NCI-H187 (cell line): ENCODE measurements at places on chromosomes 6 and 20.

GRCh38 chr6:67248077-67248476 lies 1387.0 kb upstream of the ADGRB3 start:
- DNase-seq, result no peak

GRCh38 chr6:56050530-56051201 lies 175.3 kb upstream of the BMP5 start:
- DNase-seq, result no peak

DNA sequence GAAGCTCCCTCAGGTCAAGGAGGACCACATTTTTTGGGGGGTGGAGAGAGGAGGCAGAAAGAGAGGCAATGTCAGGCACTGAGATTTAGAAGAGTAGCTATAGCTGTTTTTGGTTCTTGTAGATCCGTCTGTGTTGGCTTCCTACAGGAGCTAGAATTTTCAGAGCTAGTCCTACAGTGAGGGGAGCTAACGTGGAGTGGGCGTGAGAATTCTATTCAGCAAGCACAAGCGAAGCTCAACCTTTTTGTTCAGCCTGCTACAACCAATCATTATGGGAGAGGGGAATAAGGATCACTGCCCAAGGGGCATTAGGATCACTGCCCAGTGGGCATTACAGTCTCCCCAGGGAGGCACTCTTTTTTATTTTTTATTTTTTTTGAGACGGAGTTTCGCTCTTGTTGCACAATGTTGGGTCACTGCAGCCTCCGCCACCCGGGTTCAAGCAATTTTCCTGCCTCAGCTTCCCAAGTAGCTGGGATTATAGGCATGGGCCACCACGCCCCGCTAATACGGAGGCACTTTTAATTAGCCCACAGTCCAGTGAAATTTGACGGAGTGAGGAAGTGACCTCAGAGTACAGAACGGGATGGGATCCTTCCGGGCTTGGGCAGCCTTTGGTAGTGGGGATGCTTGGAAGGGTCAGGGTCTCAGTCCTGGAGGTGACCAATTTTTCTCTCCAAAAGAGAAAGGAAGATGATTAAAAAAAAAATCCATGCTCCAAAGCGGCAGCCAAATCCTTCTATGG lies 1.1 kb upstream of the PANK2 start:
- DNase-seq, result no peak

DNA sequence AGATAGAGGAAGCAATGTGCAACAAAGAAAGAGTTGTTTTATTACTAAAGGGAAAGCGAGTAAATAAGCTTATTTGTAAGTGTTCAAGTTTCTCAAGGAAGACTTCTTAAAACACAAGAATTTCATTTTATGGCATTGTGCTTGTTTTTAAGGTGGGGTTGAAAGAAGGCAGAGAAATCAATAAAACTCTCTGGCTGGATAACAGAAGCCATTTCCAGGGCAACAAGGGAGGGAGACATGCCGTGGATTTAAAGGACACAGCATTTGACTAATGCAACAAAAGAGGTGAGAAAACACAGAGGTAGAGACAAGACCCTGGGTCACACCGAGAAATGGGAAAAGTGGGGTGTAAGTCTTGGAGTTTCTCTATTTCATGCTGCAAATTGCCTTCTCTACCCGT lies 28.8 kb upstream of the GMPR start:
- DNase-seq, result no peak

DNA sequence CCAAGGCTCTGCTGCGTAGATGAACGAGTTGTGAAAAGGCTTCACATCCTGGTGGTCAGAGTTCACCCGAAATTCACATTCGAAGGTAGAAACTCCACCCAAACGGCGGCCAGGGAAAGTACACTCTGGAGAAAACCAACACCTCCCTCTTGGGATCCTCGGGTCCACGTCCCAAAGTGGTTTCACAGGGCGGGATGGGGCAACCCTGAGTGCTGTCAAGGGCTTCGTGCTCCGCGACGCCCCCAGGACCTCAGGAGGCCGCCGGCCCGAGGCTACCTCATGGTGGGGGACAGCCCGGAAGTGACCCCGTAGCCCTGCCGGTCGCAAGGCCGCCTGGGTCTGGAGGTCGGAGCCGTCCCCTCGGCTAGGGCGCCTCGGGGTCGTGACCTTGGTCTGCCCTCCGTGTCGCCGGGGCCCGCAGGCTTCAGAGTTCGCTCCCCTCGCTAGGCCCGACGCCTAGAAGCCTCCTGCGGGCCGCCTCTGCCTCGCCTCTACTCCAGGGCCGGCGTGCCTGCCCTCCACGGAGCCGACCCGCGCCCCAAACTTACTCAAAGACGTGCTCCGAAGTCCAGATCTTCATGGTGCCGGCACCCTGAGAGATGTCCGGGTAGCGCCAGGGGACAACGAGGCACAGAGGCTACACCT lies at the start of gene PRELID3B:
Gene PRELID3B, minus strand, starts transcription at position 636 of the 645 bp plus-strand sequence. Its CDS starts 56 bp downstream, at position 580.
- no peak for DNase-seq

DNA sequence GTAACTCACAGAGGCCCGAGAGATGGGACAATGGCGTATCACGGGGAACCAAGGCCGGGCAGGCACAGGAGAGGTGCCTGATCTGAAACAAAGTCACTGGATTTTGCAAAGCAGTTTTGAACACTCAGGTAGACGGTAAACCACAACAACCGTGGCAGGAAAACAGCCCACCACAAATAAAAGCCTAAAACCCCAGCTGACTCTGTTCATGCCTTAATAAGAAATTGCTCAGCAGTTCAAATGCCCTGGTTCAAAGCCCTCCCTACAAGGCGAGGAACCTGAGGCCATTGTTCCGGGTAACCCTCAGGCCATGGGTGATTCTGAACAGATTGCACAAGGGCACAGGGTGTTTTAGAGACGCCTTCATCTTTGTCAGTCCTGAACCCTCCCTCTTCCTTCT lies 114.2 kb downstream of the MAP3K7 start:
- DNase-seq, result no peak

GRCh38 chr6:162942866-162943265 lies 215.1 kb downstream of the PACRG start:
- no peak for DNase-seq

- DNase-seq, result no peak
These were observed 89.2 kb upstream of the STMND1 start for GRCh38 chr6:17012421-17013225.

DNA sequence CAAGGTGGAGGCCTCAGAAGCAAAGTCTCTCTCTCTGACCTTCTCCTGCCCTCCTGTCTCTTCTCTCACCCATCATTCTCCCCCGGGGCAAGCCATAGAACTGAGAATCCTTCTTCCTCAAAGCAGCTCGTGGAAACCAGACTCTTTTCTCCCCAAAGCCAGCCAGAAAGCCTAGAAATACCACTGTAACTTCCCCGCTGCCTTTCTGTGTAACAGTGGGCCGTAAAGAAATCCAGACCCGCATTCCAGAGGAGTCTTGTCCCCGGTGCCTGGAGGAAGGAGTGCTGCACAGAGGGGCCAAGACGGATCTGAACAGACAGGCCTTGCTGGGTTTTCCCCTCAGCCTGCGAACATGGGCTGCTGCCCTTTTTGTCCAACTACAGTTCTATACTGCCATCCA lies 977 bp upstream of the SLC22A2 start:
- DNase-seq, result no peak

DNA sequence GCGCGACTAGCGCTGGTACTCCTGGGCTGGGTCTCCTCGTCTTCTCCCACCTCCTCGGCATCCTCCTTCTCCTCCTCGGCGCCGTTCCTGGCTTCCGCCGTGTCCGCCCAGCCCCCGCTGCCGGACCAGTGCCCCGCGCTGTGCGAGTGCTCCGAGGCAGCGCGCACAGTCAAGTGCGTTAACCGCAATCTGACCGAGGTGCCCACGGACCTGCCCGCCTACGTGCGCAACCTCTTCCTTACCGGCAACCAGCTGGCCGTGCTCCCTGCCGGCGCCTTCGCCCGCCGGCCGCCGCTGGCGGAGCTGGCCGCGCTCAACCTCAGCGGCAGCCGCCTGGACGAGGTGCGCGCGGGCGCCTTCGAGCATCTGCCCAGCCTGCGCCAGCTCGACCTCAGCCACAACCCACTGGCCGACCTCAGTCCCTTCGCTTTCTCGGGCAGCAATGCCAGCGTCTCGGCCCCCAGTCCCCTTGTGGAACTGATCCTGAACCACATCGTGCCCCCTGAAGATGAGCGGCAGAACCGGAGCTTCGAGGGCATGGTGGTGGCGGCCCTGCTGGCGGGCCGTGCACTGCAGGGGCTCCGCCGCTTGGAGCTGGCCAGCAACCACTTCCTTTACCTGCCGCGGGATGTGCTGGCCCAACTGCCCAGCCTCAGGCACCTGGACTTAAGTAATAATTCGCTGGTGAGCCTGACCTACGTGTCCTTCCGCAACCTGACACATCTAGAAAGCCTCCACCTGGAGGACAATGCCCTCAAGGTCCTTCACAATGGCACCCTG lies 1.6 kb downstream of the TPBG start:
- no peak for DNase-seq

DNA sequence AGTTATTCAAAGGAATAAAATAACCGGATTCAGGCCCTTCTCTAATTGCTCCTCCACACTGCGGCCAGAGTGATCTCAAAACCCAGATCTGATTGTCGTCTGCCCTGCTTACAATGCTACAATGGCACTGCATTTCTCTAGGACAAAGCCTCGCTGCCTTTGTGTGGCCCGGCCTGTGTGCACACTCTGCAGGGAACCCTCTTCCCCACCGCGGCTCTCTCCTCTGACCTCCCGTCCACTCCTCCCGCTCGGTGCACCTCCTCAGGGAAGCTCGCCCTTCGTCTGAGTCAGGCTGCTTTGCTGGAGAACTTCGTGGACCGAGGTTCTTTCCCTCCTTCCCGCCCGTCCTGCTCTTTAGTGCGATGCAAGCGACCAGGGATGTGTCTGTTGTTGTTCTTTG lies 101.6 kb upstream of the SNX9 start:
- no peak for DNase-seq

GRCh38 chr6:102853249-102853955 lies 1459.9 kb downstream of the GRIK2 start:
- no peak for DNase-seq

DNA sequence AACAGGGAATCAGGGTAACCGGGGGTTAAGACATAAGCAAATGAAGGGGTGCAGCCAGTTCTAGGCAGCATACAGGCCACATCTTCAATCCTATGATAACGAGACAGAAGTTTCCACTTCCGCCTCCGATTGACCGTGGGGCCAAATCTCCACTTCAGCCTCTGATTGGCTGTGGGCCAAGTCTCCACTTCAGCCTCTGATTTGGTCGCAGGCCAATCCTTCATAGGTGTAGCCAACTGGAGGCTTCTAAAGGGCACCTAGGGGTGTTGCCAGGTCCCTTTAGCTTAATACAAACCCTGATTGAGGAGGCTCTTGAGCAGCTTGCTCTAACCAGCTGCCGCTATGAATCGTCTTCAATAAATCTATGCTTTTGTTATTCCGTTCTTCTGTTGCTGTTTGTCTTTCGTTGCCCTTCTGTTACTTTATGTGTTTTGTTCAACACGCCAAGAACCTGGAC lies 2.1 kb upstream of the ERGIC3 start:
- DNase-seq, result peak; percentile 96

- no peak for DNase-seq
These were observed 1.7 kb downstream of the THBD start for GRCh38 chr20:23047738-23048214.

GRCh38 chr6:75752365-75752764 lies 3.3 kb downstream of the MYO6 start:
- DNase-seq, result no peak

DNA sequence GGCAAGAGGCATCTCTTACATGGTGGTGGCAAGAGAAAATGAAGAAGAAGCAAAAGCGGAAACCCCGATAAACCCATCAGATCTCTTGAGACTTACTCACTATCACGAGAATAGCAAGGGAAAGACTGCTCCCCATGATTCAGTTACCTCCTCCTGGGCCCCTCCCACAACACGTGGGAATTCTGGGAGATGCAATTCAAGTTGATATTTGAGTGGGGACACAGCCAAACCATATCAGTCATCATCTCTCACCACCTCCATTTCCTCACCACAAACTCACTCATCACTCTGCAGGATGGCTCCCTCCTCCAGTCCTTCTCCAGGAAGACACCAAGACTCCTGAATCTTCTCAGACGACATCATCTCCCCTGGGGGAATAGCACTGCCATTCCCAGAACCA lies 25.8 kb upstream of the SLC16A10 start:
- no peak for DNase-seq

DNA sequence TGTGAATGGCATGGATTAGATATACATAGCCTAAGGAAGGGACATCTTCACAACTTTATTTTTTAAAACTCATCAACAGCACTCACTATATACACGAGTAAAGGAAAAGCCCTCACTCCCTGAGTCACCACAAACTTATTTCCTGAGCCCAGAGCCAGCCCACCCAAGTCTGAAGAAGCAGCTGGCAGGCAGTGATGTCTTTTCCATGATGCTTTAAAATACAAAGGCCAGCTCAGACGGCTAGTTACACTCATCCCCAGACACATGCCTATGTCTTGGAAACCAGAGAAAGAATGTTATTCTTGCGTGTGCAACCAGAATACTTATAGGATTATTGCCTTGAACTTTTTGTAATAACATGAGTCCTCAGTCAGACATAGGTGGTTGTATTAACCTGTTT lies 114.4 kb downstream of the ADGRG6 start:
- no peak for DNase-seq

- no peak for DNase-seq
These were observed 42.2 kb upstream of the STK35 start for GRCh38 chr20:2059411-2059810.

GRCh38 chr6:25136854-25137253 lies 142.3 kb upstream of the CARMIL1 start:
- no peak for DNase-seq

- no peak for DNase-seq
These were observed 53.4 kb downstream of the SYTL3 start for GRCh38 chr6:158703111-158703836.

- no peak for DNase-seq
These were observed 232.8 kb downstream of the TTLL2 start for GRCh38 chr6:167557675-167558074.

DNA sequence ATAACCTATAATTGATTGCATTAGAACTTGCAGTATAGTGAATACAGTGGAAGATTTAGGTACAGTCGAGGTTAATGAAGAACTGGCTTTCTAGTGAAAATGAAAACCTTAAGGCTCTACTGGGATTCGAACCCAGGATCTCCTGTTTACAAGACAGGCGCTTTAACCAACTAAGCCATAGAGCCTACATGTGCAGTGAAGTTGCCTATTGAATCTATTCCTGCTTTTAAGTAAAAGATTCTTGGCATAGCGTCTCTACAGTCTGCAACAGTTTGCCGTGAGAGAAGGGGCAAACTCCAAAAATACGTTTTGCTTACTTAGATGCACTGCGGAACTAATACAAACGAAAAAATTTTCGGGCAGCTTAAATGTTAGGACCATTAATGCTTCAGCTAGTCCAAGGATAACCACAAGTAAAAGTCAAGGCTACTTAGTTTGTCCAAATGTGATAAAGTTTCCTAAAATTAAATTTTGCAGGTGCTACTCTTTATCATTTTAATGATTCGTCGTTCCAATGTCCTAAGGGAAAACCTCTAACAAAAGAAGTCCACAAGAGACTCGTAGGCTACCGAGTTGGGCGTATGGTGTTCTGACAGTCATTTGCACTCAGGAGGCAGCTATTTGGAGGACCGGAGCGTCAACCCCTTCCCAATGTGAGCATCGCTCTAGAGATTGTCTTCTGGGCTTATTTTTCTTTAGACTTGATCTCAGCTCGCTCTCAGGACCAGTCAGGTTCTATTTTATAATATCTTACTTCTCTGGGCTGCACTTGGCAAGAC lies 31.3 kb upstream of the ZSCAN23 start:
- DNase-seq, result no peak
